ENCODE measurements at places on chromosomes 11 and 22.

DNA sequence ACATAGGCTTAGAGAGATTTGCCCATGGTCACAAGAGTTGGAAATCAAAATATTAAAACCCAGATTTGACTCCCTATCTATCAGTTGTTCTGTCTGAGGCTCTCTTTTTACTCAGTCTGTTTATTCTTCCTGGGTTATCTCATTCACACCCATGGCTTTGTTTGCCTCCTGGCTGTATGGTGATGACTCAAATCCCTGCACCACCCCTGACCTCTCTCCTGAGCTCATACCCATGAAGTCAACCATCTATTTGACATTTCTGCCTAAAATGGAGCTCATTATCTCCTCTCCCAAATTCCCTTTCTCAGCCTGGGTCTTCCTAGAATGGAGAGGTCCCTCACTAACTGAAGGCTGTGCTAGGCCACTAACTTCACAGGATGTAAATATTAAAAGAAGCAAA, 27.8 kb upstream of the CCDC134 start:
- no peak for DNase-seq

- DNase-seq = no peak
Observed at GRCh38 chr11:24779791-24780190, 282.9 kb downstream of the LUZP2 start.

DNA sequence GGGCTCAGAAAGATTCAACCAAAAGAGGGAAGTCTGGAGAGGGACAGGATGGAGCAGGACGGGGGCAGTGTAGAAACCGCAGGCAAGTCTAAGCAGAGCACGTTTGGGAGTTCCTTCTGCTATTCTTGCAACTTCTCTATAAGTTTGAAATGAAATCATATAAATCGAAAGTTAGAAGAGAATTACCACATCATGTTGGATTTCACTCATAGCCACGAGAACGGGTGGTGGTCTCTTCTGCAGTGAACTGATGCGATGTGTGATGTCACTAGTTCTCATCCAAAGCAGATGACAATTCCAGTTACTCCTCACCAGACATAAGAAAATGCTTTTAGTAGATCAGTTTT, 36.0 kb downstream of the KCNQ1 start:
- DNase-seq = no peak

GRCh38 chr11:80495116-80495515, 1054.3 kb upstream of the TENM4 start:
- no peak for DNase-seq

DNA sequence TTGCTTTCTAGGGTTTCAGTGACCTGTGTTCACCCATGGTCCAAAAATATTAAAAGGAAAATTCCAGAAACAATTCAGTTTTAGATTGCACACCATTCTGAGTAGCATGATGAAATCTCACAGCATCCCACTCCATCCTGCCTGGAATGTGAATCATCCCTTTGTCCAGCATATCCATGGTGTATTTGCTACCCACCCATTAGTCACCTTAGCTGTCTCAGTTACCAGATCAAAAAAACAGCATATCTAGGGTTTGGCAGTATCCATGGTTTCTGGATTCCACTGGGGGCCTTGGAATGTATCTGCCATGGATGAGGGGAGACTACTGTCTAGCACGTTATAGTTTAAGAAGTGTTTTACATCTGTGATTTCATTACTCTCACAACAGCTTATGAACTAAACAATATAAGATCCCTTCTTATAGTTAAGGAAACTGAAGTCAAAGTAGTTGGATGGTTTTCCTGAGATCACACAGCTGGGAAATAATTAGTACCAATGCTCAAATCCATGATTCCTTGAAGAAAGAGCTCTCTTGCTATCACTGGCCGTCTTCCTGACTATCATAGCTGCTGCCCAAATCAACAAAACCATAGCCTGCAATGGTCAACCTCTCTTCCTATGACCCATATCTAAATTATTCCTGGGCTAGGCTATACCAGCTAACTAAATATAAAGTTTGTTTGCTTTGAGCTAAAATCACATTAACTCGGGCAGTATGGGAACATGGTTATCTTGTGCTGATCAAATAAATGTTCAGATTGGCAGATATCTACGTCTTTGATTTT, 122.6 kb downstream of the MICAL2 start:
- DNase-seq = no peak

- no peak for DNase-seq
Observed at GRCh38 chr22:24985826-24986214, 33.3 kb downstream of the KIAA1671 start.

DNA sequence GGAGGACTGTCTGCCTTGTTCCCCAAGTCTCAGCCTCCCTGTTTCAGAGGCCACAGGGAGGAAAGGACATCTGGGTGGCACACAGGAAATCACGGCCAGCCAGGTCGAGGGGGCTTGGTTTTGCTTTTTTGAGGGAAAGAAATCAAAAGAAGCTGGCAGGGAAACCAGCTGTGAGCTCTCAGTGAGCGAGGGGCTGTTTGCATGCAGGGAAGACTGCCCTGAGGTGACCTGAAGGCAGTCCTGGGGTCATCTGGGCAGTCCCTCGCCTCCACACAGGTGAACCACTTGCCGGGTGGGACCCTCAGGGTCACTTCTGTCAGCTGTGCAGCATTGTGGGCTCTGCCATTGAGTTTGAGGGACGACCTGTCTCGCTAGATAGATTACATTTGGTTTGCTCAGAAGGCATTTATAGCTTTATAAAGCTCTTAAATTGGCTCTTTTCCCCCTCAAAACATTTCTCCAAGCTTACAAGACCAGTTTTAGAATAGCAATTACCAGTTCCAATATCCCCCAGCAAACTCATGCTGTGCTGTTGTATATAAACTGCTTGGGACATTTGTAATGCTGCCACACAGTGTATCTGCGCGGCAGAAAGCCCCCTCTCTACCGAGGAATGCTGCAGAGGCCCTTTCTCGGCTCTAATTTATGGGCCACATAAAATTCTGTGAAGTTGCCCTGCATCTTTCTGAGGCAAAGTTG, 28.3 kb downstream of the PKNOX2 start:
- no peak for DNase-seq

GRCh38 chr11:103887001-103887658, 149.3 kb upstream of the DDI1 start:
- DNase-seq = no peak

DNA sequence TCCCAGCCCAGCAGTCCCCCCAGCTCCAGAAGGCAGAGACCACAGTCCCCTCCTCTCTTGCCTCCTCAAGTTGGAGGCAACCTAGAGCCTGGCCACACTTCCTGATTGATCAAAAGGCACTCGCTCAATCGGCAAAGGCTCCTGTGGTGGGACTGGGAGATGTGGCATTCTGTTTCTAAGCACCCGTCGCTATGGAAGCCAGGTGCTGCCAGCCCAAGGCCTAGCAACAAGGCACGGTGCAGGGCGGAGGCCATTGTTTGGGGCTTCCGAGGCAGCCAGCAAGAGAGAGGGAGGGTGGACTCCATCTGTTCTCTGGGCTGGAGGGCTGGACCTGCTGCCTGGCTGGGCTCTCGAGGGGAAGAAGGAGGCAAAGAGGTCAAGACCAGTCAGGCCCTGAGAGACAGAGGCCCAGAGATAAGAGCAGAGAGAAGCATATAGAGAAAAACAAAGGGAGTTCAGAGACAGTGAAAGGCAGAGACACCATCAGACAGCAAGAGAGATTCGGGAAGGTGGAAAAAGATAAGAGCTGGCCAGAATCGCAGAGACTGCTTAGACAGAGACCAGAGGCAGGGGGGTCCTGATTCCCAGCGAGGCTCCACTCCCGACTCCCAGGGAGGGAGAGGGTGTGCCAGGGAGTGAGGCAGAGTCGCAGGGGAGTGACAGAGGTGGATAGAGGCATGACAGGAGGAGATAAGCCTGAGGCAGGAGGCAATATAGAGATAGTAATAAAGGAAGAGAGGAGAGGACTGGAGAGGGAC, 21.2 kb downstream of the PDE2A start:
- no peak for DNase-seq

DNA sequence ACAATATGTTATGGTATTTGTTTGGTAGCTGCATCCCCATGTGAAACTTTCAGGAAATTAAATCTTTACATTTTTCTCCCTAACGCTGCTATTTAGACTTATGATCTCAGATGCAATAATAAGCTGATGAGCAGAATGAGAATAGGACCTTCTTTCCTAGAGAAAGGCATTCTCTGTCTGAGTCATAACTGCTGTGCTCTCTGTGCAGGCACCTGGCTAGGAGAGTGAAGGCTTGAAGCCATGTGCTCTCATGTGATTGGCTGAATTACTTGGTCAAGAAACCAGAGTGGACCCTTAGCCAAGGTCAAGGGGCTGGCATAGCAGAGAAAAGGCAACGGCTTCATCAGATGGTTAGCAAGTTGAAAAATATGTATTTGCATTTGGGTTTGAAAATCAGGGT, 185.0 kb downstream of the ADAMTS15 start:
- no peak for DNase-seq

- no peak for DNase-seq
Observed at GRCh38 chr11:7520981-7521487, 7.2 kb downstream of the PPFIBP2 start.

GRCh38 chr11:17531071-17531600, 13.1 kb downstream of the USH1C start:
- no peak for DNase-seq

Data from stimulated activated CD4-positive, alpha-beta T cell treated with anti-CD3 and anti-CD28 coated beads, Interleukin-4, amount 100 ng/mL, for 48 hours (primary cell).